ENCODE measurements at places on chromosomes 1 and 21.

GRCh38 chr1:56199956-56200355, 379.4 kb downstream of the PLPP3 start:
- no peak for ATAC-seq

GRCh38 chr21:39137248-39138178, 45.7 kb downstream of the PSMG1 start:
- ATAC-seq, result no peak

DNA sequence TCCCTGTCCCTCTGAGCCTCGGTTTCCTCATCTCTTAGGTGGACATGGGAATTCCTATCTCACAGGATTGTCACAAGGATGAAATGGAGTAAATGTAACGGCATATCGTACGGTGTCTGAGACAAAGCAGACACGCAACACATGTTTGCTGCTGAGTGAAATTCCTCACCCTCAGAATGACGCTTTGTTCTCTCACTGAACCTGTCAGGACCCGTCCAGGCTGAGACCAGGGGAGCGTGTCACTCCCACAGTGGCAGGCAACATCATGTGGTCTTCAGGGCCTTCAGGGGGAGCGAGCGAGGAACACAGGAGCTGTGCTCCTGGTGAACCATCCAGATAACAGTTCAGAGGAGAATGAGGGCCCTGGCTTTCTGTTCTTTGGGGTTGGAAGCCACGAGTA, 74.2 kb downstream of the TOMM20 start:
- no peak for ATAC-seq

GRCh38 chr1:32871364-32872191, 866 bp upstream of the FNDC5 start:
- ATAC-seq, result peak; percentile 43

GRCh38 chr21:19031953-19032352, 628.4 kb upstream of the TMPRSS15 start:
- no peak for ATAC-seq
